NT2/D1 (cell line): ENCODE measurements at places on chromosomes 11 and 22.

DNA sequence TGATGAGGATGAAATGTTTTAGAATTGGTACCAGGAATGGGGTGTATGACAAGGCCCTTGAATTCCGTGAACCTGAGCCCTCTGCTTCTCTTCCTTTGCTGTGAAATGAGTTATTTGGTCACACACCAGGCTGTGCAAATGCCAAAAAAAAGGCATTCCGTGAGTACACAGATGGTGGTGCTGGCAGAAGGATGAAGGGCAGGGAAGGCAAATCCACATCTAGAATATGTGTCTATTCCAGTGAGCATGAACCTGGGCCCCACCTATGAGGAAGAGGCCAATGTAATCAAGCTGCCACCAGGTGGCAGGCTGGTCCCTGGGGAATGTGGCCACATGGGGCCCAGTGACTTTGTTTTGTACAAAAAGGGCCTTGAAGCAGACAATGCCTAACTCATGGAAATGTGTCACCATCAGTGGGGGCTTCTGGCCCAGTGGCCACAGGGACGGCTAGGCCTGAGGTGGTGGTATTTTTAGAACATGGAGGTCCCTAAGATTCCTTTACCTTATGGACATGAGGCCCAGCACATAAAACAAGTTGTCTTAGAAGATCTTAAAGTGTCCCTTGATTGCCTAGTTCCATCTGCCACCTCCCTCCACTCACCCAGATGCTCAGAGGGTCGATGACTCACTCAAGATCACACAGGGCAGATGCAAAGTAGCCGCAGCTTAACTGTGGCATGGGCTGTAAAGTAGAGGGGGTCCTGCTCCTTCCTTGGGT is 3.9 kb upstream of the RNF215 start:
- peak; percentile 65 for DNase-seq

GRCh38 chr22:23754980-23755636 is 883 bp upstream of the VPREB3 start:
- no peak for DNase-seq

DNA sequence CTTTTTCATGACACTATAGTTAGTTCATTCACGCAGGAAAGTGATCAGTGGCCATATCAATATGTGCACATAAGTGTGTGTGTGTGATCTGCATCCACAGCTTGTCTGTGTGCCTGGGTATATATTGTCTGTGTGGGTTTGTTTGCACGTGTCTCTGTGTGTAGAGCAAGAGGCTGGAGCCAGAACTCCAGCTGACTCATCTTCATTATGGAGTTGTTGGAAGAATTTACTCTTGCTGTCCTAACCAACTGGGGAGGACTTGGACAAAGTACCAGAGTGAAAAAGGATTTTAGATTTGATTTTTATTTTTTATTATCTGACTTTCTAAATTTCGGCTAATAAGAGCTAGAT is 63.9 kb downstream of the TP53I11 start:
- no peak for DNase-seq

- no peak for DNase-seq
Observed at GRCh38 chr11:26734691-26735090, 12.8 kb upstream of the SLC5A12 start.

GRCh38 chr11:4032097-4032496 is 62.5 kb upstream of the RRM1 start:
- no peak for DNase-seq

GRCh38 chr11:19437760-19438159 is 197.0 kb upstream of the E2F8 start:
- DNase-seq = no peak

- no peak for DNase-seq
Observed at GRCh38 chr11:130964058-130964792, 47.9 kb upstream of the SNX19 start.

GRCh38 chr11:82898241-82898640 is 2.0 kb downstream of the PRCP start:
- no peak for DNase-seq

- DNase-seq = no peak
Observed at GRCh38 chr11:131871006-131871405, 500.6 kb downstream of the NTM start.

DNA sequence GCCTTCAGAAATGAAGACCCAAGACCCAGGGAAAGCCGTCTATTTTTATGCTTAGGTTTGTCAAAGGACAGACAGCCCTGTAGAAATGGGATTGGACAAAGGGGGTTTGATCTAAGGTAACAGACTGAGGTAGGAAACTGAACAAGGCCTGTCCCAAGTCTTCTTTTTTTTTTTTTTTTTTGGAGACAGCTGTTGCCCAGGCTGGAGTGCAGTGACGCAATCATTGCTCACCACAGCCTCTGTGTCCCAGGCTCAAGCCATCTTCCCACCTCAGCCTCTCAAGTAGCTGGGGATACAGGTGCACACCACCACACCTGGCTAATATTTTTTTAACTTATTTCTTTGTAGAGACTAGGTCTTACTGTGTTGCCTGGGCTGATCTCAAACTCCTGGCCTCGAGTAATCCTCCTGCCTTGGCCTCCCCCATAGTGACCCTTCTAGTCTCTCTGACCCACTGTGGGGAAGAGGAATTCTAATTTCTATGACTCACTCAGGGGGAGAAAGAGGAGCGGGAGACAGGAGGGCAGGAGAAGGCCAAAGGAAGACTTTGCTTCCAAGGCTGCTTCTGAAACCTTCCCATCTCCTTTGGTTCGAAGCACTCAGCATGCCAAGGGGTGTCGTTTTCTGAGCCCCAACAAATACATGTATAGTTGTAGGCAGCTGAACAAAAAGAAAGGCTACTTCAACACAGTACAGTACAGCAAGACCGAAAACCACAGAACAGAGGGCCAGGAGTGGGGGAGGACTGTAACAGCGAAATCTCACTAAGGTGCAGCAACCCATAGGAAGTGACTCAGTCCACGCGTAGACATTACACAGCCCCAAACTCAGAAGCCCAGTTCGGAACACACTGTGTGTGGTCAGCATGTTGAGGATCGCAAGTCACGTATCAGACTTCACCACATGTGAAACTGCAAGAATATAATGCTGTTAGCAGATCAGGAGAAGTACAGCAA is 872 bp downstream of the TMA7B start:
- DNase-seq = no peak

GRCh38 chr22:24403346-24403745 is 24.1 kb upstream of the ADORA2A start:
- DNase-seq = no peak

DNA sequence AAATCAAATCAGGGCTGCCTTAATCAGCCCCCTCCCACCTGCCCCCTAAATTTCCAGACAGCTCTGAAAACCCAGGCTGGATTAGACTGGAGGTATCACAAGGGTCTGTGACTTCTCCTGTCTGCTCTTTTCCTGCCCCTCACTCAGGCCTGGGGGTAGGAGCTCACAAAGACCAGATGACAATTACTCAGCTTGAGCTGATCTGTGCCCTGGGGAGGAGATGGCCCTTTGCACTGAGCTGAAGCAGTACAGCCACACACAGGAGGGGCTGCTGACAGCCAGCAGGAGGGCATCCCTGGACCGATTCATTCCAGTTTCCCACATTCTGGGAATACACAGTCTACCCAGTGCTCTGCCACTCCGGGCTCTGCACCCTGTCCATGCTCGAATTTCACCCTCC is 4.2 kb downstream of the ABCC8 start:
- DNase-seq = no peak

GRCh38 chr22:46150034-46150654 is at the start of gene PPARA:
Gene PPARA, plus strand, starts transcription at chr22:46150526. Its CDS starts 47,858 bp downstream, at chr22:46198384.
- peak; percentile 23 for DNase-seq

DNA sequence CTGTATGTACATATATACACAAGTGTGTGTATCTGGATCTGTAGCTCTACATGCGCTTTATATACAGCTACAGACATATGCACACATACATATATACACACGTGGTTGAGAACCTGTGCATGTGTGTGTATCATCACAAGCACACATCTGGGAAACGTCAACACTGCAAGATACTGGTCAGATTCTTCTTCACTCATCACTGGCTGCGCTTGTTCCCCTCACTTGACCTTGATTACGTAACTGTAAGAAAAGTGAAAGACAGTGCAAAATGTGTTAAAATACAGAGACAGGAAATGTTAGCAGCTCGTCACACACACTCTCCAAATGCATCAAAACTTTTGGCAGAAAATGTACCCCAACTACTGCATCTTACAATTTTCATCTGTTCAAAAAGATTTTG is 51.9 kb upstream of the MN1 start:
- no peak for DNase-seq

GRCh38 chr22:48591286-48592065 is 1236.2 kb downstream of the BRD1 start:
- DNase-seq = no peak

DNA sequence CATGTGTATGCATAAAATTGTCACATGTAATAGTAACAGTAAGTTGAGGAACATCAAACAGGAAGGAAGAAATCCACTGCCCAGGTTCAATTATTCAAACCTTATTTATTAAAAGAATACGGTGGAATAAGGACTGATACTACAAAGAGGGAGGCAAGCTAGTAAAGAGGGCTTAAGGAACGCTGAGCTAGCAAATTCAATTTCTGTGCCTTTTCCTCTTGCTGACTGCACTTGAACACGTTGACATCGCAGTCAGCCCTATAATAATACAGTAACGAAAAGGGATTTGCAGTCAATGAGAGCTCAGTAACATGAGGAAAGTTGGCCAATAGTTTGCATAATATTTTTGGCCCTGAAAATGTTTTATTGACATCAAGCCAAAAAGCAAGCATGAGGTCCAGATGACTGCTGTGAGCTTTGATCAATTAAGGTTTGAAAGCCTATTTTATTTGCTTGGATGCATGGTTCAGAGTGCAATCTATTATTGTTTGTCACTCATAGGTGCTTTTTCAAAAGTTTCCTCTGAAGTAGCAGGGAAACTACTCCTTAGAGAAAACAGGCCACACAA is 861.8 kb downstream of the LRRC4C start:
- no peak for DNase-seq

DNA sequence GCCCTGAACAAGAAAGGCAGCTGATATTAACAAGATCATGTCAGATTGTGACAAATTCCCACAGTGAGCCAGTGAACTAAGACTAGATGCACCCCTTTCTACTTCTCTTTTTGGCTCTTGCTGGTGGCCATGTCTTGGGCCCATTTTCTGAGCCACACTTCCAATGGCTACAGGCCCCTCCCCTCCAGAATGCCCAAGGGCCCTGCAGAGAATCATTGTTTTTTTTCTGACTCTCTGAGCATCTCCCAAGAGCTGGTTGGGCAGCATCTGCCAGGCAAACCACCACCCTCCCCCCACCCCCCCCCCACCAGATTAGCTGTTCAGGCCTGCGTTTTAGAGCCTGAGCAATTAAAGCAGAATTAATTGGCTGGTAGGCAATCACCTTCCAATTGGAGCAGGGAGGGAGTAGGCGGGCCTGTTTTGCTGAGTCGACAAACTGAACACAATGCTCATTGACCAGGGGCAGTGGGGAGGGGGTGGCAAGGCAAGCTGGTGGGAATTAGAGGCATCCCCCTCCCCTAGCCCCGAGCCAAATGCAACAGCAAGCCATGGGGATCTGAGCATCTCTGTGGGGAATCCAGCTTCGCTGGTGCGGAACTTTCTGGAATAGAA is 541.4 kb downstream of the MN1 start:
- DNase-seq = peak; percentile 13

GRCh38 chr11:109695696-109696095 is 273.7 kb downstream of the C11orf87 start:
- DNase-seq = no peak

- no peak for DNase-seq
Observed at GRCh38 chr22:45969801-45970470, 7.0 kb downstream of the WNT7B start.

DNA sequence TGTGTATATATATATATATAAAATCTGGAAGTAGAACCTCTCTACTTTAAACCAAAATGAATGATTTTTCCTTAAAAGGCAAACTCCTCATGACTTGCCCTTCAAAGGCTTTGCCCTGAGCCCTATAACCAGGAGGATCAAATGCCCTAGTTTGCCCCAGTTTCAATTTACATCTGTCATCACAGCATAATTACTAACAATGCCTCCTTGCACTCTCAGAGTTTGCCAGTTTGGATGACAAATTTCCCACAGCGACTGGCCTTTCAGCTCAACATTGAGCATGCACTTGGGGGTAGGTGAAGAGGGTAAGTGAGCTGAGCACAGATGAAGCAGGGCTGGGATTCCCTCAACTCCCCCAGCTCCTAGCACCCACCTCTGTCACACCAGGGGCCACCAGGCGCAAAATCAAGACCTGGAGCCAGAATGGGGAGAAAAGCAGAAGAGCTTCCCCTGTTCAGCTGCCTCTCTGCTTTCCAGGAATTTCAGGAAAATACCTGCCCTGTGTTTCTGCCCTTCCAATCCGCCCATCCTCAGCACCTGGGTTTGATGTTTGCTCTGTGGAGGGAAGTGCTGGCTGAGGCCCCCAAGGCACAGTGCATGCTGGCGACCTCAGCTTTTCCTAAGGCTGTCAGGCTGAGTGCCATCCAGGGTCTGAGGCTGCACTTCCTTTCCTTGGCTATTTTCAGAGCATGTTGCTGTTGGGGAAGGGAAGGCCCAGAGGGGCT is 67.5 kb downstream of the ADAMTS15 start:
- DNase-seq = no peak

GRCh38 chr11:108881131-108881530 is 216.3 kb downstream of the DDX10 start:
- DNase-seq = no peak

GRCh38 chr11:123425367-123425766 is 4.7 kb upstream of the GRAMD1B start:
- no peak for DNase-seq

DNA sequence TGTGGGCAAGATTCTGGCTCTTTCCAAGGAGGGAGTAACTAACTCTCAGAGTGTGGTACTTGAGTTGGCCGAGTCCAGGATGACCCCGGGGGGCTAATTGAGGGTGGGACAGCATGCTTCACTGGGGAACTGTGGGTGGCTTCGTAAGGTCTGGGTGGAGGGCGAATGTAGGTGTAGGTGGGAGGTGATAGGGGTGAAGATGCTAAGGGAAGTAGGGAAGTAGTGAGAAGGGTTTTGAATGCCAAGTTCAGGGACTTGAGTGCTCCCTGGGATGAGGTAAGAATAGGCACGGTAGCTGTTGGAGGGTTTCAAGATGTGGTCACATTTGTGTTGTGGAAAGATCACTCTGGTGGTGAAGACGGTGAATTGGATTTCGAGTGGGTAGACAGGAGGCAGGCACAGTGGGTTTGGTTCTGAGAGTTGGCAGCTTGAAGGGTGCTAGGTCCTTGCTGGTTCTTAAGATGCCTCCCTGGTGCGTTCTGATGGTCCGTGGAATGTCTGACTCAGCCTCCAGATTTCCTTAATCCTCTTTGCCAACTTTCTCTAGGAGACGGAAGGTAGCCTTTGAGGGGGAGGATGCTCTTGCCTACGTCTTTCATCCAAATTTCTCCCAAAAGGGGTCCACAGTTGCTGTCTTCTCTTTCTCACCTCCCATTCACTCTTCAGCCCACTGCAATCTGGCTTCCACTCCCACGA is 2.5 kb upstream of the DNAL4 start:
- DNase-seq = no peak

GRCh38 chr11:70671611-70672010 is 273.3 kb downstream of the CTTN start:
- no peak for DNase-seq

GRCh38 chr22:23681026-23681809 is 9.6 kb upstream of the RGL4 start:
- DNase-seq = no peak
